ENCODE measurements at places on chromosomes 4 and X.

DNA sequence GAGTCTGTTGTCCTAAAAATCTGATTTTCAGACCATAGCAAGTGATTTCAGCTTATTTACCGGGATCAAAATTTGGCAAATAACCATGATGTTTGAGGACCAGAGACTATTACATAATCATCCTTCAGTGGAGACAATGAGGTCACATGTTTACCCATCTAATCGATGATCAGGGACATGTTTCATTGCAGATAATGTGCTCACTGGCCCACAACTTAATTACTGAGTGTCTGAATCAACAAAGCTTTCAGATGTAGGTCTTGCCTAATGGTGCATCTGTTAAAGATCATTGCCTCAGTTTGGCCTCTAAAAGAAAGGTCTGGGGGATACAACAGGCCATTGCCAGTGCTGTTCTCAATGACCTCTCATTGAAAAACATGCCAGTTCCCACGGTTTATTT, 42.8 kb upstream of the KLHL34 start:
- DNase-seq, result no peak

DNA sequence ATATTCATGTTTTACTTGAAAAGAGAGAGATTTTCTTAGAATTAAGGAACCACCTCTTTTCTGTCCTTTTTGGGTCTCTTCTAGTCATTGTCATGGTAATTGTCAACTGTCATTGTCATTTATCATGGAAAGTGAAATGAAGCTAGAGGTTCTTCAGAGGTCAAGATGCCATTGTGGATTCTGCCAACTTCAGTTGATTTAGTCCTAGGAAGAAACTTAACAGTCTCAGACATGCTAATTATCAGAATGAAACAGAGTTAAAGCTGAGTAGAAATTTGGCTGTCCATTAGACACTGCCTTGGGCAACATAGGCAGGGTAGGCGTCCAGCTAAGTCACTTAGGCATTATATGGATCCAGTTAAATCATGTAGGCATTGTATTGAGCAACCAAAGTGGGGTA, 796.1 kb upstream of the ADGRL3 start:
- no peak for DNase-seq

- no peak for DNase-seq
Measured at GRCh38 chr4:67055319-67055718, 490.0 kb downstream of the CENPC start.

- DNase-seq, result no peak
Measured at GRCh38 chr4:183430317-183430993, 14.0 kb upstream of the CDKN2AIP start.

- DNase-seq, result no peak
Measured at GRCh38 chr4:80097400-80098177, 24.6 kb upstream of the ANTXR2 start.

- no peak for DNase-seq
Measured at GRCh38 chrX:102745857-102746584, 25.5 kb downstream of the GPRASP3 start.

- DNase-seq, result no peak
Measured at GRCh38 chrX:130575831-130576389, 174.1 kb downstream of the RBMX2 start.

DNA sequence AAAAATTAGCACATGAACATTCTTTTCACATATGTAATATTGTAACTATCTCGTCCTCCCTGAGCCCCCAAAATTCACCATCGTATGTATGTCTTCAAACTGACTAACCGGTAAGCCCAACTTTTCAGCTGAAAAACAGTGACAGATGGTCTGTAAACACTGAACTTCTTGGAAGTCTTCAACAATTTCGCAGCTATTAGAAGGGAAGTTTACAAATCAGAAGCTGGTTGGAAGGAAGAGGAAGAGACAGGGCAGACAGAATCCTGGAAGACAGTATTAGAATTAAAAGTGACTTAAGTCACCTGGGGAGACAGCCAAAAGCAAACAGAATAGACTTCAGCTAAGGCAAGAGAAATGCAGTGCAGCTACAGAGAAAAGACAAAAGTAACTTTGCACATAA, 858.4 kb downstream of the ADGRL3 start:
- no peak for DNase-seq

GRCh38 chr4:127545271-127545670, 87.5 kb upstream of the INTU start:
- no peak for DNase-seq

DNA sequence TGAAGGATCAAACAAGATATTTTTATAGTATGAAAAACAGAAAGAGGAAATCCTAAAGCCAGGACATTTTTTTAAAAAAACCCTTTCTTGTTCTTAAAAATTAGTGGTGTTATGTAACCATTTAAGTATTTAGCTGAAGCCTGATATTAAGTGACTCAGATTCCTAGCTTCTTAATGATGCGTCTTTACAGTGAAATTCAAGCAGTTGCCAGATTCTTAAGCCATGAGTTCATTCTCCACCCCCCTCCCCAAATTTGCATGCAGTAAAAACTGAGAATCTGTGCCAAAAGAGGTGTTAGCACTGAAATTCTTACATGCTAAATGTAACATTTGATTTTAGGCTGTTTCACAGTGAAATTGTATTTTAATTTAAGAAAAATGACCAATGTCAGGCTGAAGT, 180.8 kb downstream of the RAPGEF2 start:
- DNase-seq, result no peak

- DNase-seq, result no peak
Measured at GRCh38 chr4:75344915-75345314, 169.3 kb downstream of the RCHY1 start.

GRCh38 chr4:135192751-135193535, 991.4 kb upstream of the PABPC4L start:
- no peak for DNase-seq

GRCh38 chr4:139808381-139808807, 142.8 kb downstream of the MGST2 start:
- DNase-seq, result no peak

DNA sequence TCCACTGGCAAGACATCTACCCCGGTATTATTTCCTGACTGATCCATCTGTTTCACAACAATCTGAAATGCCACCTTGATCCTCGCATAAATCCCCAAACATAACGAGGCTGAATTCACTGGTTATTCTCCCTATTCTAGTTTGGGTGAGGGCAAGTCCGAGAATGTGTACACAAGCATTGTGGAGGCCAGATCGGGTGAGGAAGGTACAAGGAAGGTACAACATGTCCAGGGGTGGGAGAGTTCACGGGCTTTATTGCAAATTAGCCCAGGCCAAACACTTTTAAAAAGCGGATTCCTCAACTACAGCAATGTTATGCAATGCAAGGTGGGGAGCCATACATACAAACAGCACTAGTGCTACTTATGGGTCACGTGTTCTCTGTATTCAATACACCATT, 82.0 kb upstream of the STS start:
- no peak for DNase-seq

DNA sequence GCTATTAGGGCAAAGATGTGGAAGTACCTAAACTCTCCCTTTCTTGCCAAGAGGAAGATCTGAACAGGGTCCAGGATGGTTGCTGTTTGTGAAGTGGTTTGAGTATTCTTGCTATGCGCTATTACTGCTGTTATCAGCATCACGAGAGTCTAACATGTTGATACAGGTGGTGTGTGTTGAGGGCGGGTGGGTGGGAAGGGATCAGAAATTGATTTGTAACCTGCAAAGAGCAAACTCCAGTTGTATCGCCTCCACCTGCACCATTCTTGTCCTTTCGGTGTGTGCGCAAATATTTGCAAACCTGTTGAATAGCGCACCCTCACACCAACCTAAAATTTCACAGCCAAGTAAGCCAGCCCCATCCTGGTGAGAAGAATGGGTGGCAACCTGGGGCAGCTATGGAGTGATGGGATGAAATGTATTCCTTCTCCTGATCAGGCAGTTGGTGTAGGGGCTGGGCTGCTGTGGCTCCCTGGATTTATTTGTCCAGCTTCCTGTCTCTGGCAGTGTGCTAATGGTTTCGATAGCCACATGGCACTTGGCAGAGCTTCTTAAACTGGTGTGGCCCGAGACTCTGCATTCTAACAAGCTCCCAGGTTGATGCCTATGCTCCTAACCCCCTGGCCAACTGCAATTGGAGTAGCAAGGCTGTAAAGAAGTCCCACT, 102.6 kb upstream of the SCML1 start:
- no peak for DNase-seq

GRCh38 chr4:60800701-60801100, 399.4 kb upstream of the ADGRL3 start:
- no peak for DNase-seq

GRCh38 chrX:107748506-107748905, 27.1 kb downstream of the TSC22D3 start:
- DNase-seq, result no peak
